CD4-positive, alpha-beta T cell (primary cell): ENCODE measurements at places on chromosomes 6 and 20.

DNA sequence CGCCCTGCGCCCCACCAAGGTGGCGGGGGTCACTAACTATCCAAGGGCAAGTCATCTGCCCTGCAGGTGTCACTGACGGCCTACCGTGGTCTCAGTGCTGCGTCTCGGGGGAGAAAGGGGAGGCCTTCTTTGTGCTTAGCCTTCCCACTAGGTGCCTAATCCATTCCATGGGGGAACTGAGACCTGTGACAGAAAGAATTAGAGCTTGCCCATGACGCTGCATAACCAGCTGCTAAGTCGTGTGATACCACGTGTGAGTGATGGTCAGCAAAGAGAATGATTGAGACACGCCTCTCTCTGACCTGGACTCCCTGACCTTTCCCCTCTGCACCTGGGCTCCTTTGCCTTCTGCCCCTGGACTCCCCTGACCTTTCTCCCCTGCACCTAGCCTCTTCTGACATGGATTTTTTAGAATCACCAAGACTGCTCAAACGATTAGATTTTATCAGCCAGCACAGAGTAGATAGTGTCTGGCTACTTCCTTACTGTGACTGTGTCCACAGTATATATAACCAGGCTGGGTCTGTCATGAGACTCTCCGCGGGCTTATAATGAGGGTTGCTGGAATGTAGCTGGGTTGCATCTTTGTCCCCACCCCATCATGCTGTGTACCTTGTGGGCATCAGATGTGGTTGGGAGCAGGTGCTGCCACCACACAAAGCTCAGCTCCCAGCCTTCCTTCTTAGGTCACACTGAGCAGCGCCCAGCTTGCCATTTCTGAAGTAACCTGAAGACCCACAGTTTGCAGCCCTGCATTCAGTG is 140.6 kb downstream of the TMEM242 start:
- H3K4me1 ChIP-seq, result peaks cover 16% of the 10 kb centered on the region
- no peak overlapping the region for H3K4me3 ChIP-seq
- no peaks in the 10 kb centered on the region for H3K27me3 ChIP-seq
- no peak for DNase-seq
- H3K36me3 ChIP-seq, result peaks cover 56% of the 10 kb centered on the region

GRCh38 chr6:111204881-111205280 is 117.6 kb downstream of the SLC16A10 start:
- H3K36me3 ChIP-seq, result no peaks in the 10 kb centered on the region
- H3K27ac ChIP-seq, result no peak overlapping the region
- no peak overlapping the region for H3K4me3 ChIP-seq
- H3K27me3 ChIP-seq, result no peaks in the 10 kb centered on the region

- peaks cover 5% of the 10 kb centered on the region for H3K4me1 ChIP-seq
- H3K27me3 ChIP-seq, result no peaks in the 10 kb centered on the region
- H3K36me3 ChIP-seq, result peaks cover 95% of the 10 kb centered on the region
- H3K27ac ChIP-seq, result no peak overlapping the region
Observed at GRCh38 chr6:4055420-4056041, 23.4 kb downstream of the FAM217A start.

DNA sequence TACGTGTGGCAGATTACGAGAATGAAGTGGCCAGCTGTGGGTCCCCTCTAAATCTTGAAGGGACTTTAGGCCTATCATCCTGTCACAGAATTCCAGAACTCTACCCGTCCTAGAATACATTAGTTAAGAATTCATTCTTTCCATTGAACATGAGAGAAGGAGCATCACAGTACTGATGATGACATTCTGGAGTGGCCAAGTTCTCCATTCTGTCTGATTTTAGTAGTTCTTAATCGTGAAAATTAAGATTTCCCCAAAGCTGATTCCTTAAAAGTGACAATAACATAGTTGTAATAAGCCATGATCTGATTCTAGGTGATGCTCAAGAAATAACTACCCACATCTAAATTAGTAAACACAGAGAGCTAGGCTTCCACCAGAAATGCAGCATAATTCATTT is 35.0 kb upstream of the RIN2 start:
- no peak overlapping the region for H3K27ac ChIP-seq
- H3K4me1 ChIP-seq, result no peaks in the 10 kb centered on the region
- no peak for DNase-seq
- no peak overlapping the region for H3K4me3 ChIP-seq
- H3K36me3 ChIP-seq, result no peaks in the 10 kb centered on the region
- no peaks in the 10 kb centered on the region for H3K27me3 ChIP-seq

- H3K27ac ChIP-seq, result no peak overlapping the region
- no peaks in the 10 kb centered on the region for H3K4me1 ChIP-seq
- H3K27me3 ChIP-seq, result no peaks in the 10 kb centered on the region
- H3K4me3 ChIP-seq, result no peak overlapping the region
Observed at GRCh38 chr20:15610787-15611186, 962.5 kb downstream of the KIF16B start.

GRCh38 chr20:12748359-12748994 is 260.3 kb upstream of the SPTLC3 start:
- no peaks in the 10 kb centered on the region for H3K36me3 ChIP-seq
- H3K4me1 ChIP-seq, result no peaks in the 10 kb centered on the region
- H3K4me3 ChIP-seq, result no peak overlapping the region

- H3K4me3 ChIP-seq, result no peak overlapping the region
- H3K36me3 ChIP-seq, result no peaks in the 10 kb centered on the region
- no peaks in the 10 kb centered on the region for H3K27me3 ChIP-seq
- DNase-seq, result no peak
Observed at GRCh38 chr6:9634776-9635175, 780.1 kb downstream of the TFAP2A start.

- DNase-seq, result no peak
- no peaks in the 10 kb centered on the region for H3K36me3 ChIP-seq
- no peak overlapping the region for H3K4me3 ChIP-seq
Observed at GRCh38 chr6:100901582-100901981, 20.5 kb upstream of the ASCC3 start.

DNA sequence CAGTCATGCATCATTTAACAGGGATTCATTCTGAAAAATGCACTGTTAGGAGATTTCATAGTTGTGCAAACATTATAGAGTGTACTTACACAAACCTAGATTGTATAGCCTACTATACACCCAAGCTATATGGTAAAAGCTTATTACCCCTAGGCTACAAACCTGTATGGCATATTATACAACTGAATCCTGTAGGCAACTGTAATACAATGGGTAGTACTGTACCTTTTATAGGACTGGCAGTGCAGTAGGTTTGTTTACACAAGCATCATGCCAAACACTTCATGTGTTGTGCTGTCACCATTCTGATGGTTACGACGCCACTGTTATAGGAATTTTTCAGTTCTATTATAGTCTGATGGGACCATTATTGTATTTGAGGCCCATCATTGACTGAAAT is 39.3 kb upstream of the KHDC1 start:
- no peaks in the 10 kb centered on the region for H3K36me3 ChIP-seq
- H3K27ac ChIP-seq, result no peak overlapping the region
- DNase-seq, result no peak
- H3K27me3 ChIP-seq, result no peaks in the 10 kb centered on the region
